Neural crest cell (in vitro differentiated cells): ENCODE measurements at places on chromosomes 2 and 18. TPM values are rescaled to one million over a fixed set of nuclear protein-coding genes. Genes with fewer than 3 reads are reported as not detected.
A peak's percentile ranks its signal among the peaks of the same experiment; 100 is the strongest.

The SLC40A1 gene
- 2.0 and 2.6 TPM in 2 replicates for total RNA-seq

The PLCL1 gene
- total RNA-seq, result 0.32 and 0.72 TPM in 2 replicates

DNA sequence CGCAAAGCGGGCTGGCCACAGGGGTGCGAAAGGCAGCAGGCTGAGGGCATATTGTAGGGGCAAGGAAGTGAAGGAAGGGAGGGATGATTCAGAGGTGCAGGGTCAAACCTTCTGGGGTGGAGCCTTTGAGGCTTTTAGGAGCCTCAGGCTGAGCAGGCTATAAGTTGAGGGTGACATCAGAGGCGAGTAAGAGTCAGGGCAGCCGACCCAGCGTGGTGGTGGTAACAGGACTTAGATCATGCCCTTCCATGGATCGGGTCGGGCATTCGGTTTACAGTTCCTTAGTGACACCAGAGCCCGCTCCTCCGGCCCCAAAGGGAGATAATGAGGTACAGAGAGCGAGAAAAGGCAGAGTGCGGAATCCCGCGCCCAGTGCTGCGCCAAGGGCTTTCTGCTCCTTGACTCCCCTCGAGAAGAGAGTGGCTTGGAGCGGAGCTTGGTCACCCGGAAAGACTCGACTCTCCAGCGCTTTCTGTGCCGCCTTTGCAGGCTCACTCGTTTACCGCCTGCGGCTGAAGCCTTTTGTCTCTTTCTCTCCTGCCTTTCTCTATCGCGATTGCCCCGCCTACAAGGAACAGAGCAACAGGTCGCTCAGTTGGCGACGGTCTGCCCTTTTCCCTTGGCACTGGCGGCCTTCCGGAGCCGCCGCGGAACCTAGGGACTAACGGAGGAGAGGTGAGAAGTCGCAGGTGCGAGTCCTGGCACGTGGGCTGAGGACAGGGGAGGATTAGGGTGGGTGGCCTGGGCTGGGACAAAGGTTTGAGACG is 720 bp downstream of the LBX2 start:
- DNase-seq, result peak; percentile 28

DNA sequence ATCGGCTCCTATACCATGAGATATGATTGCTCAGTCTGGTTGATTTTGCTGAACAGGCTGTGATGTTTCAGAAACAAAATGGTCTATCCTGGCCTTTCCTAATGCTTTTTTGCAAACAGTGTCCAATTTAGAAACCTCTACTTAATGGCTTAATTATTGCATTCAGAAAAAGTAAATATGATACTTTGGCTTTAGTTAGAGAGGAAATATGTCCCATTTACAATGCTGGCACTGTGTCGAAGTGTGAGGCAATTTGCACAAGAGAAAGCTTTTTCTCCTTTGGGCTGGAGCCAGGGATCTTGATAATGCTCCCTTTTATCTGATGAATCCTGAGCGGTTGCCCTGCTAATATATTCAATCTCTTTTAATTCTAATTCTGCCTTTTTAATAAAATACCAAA is 418.9 kb downstream of the EPHA4 start:
- no peak for DNase-seq

DNA sequence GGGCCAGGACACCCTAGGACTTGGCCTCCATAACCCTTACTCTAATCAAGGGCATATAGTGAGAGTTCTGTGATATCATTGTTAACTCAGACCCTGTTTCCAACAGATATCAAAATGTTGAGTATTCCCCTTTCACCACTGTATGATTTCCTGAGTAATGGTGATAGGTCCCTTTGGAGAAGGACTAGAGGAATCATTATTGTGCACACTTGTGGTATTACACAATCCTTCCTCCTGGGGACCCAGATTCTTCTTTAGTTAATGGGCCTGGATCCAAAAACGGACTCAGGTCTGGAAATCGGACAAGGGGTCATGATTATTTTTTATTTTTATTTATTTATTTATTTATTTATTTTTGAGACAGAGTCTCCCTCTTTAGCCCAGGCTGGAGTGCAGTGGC is 23.5 kb downstream of the PRKRA start:
- DNase-seq, result no peak

GRCh38 chr2:168404764-168405163 is 51.3 kb upstream of the CERS6 start:
- DNase-seq, result no peak

GRCh38 chr2:8662239-8662879 is 19.5 kb upstream of the ID2 start:
- no peak for DNase-seq

DNA sequence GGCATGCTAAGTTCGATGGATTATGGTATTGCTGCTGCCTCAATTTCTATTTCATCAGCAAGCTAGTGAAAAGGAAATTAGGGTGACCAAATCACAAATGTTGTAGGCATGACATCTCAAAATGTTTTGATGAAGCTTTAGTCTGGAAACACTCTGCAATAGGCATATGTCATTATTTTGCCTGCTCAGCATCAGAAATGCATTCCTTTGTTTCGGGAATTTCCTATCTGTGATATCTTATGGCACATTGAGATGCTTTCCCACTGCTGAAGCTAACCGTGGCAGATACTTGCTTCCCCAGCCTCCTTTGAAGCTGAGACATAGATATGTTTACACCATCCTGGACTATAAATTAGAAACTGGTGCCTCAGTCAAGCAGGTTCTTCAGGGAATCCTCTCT is 119.7 kb downstream of the CDC42EP3 start:
- no peak for DNase-seq
